Stimulated activated CD4-positive, alpha-beta T cell treated with anti-CD3 and anti-CD28 coated beads, Interleukin-1b, Interleukin-23, amount 100 ng/mL, for 4 hours (primary cell): ENCODE measurements at places on chromosomes 6 and 20.

GRCh38 chr6:78436335-78436734 lies 431.0 kb upstream of the IRAK1BP1 start:
- DNase-seq: no peak

GRCh38 chr6:85551264-85551663 lies 42.4 kb downstream of the SNX14 start:
- no peak for DNase-seq

DNA sequence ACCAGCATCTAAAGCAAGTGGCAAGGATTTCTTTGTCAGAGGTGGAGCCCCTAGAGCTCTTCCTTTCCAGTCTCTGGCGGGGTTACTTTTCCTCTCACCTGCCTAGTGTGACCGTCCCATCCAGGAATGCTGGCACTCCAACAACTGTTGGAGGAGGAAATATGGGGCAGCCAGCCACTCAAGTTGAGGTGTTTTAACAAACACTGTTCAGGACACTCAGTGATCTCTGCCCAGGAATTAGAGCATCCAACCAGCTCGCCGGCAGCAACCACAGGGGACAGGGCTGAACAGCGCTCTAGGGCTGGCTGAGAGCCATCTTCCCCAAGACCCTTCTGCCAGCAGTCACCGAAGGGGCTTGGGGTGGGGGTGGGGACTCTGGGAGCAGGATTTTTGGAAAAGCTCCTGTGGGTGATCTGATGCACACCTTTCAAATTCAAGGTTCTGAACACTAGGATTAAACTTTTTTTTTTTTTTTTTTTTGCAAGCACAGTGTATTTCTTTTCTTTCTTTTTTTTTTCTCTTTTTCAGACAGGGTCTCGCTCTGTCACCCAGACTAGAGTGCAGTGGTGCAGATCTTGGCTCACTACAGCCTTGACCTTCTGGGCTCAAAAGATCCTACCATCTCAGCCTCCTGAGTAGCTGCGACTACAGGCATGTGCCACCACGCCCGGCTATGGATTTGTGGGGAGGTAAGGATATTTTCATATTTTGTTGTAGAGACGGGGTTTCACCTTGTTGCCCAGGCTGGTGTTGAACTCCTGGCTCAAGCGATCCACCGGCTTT lies 28.4 kb upstream of the KCNK16 start:
- DNase-seq: no peak

DNA sequence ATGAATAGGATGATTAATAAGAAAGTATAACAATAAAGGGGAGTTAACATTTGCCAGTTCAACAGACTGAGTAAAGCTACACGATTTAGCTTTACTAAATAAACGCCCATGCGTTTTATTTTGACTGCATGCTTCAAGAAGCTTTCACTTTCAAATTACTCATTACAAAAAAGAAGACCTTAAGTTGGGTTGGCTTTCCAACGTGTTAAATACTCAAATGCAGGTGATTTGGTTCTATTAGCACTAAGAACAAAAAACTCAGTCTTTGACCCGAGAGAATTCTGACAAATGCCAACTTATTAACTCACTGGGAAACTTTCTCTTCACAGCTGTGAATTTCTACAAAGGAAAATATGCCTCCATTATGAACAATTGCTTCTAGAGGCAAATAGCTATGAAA lies 24.8 kb downstream of the RNF146 start:
- DNase-seq: no peak

DNA sequence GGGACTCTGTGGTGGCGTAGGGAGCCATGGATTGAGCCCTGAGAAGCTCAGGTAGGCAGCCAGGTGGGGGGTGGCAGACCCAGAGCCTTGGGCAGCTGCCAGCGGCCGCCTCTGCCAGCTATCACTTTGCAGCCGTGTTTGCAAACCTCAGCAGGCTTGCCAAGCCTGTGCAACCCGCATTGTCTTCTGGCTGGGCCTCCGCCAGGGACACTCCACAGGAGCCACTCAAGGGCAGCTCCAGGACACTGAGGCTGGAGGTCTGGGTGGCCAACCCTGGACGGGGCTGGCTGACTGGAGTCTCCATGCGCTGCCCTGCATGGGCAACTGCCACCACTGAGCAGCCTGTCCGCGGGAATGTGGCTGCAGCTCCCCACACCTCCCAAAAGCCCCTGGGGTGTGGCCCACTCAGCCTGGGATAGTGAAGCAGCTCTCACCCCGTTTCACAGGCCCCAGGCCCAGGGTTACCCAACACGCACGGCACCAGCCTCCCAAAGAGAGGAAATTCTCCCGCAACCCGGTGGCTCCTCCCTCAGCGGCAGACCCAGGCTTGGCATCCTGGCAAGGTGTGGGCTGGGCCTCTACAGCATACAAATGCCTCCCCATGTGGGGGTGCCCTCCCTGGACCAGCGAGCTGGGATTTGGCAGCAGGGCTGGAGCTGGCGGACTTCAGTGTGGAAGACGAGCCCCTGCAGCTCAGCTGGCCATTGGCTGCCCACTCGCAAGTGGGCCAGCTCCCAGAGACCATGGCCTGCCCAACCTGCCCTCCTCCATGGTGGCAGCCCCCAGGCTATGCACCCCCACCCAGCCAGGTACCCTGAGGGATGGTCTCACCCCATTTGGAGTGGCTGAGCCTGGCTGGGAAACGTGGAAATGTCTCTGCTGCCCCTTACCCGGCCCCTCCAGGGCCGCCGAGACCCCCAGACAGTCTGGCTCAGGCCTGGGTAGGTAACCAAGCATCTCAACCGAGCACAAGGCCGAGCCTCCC lies 2.9 kb downstream of the CHRNA4 start:
- DNase-seq: no peak

DNA sequence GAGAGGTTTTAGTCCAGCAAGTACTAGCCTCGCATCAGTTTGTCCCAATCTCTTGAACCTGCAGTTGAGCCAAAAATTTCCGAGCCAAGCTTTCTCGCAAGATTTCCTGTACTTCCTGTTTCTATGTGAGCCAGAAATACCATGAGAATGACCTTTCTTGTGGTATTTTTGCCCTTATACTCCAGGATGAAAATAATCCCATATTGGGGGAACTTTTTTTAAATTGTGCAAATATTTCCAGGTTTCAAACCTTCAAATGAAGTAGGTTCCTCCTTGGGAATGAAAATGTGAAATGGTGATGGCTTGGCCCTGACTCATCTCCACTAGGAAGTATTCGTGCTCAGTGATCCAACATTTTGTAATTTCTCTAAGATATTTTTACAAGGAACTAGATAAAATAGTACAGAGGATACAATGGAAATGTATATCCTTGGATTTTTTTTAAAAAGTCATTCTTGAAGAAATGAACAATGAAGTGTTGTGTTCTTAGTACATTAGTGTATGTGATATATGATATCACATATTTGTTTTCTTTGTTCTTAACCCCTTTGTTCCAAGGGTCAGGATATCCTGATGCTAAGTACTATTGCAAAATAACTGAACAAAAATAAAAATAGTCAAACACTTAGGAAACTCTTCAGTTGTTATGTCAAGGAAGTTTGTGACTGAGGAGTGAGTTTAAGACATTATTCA lies 184.0 kb downstream of the PDE7B start:
- no peak for DNase-seq

GRCh38 chr6:91539456-91539855 lies 952.6 kb upstream of the MAP3K7 start:
- no peak for DNase-seq

GRCh38 chr20:48680650-48681049 lies 147.1 kb downstream of the PREX1 start:
- no peak for DNase-seq
